ENCODE measurements at places on chromosomes 3 and 15. TPM values are rescaled to one million over a fixed set of nuclear protein-coding genes. Genes with fewer than 3 reads are reported as not detected.

DNA sequence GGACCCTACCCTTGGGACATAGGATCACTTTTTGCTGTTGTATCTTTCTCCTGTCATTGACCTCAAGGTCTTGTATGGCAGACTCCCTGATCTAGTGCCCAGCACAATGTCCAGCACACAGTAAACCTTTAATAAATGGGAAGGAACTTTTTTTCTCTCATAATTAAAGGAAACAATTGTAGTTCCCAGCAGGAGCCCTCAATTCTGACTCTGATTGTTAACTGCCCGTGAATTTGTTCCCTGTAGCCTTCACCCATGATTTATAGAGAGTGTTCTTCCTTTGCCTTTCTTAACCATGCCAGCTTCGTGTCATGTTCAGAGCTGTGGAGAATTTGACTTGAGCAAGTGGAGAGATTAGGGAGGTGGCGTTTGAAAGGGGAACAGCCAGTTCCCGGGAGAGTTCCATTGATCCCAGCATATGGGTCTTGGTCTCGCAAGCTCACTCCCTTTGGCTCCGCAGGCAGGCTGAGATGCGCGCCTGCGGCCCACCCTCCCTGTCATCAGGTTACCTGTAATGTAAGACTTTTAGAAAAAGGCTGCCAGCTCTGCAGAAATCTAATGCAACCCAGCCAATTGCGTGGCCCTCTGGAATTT, 182.6 kb downstream of the TP63 start:
- no peaks in the 10 kb centered on the region for H3K36me3 ChIP-seq
- no peak overlapping the region for H3K4me3 ChIP-seq
- DNase-seq, result no peak
- no peak overlapping the region for H3K27ac ChIP-seq
- H3K27me3 ChIP-seq, result no peaks in the 10 kb centered on the region

TGM5 gene
- total RNA-seq, result not detected

TPRG1 gene
- total RNA-seq, result 2.3 TPM

GRCh38 chr3:23781051-23781450, 24.7 kb upstream of the UBE2E1 start:
- H3K4me3 ChIP-seq, result no peak overlapping the region
- H3K27me3 ChIP-seq, result no peaks in the 10 kb centered on the region
- no peaks in the 10 kb centered on the region for H3K36me3 ChIP-seq

PLA2G4D gene
- not detected for total RNA-seq

- no peak overlapping the region for H3K27ac ChIP-seq
- no peak overlapping the region for H3K4me3 ChIP-seq
- no peak for DNase-seq
- H3K4me1 ChIP-seq, result peaks cover 26% of the 10 kb centered on the region
Observed at GRCh38 chr3:52061121-52061910, 4.9 kb upstream of the DUSP7 start.

DNA sequence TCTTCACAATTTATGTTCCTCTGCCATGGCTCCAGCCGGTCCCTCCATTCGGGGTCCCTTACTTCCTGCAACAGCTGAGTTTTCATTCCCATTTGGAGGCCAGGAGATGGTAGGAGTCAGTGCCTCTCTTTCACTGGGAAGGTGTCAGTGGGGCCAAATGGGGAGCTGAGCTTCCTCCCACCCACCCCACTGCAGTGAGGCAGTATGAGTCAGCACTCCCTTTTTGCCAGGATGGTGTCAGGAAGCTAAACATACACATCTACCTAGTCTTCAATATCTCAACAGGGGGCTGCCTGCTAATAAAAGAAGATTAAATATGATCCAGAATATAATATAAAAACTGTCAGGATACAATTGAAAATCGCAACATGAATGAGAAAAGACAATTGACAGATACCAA, 12.7 kb upstream of the ACTC1 start:
- H3K36me3 ChIP-seq, result no peaks in the 10 kb centered on the region
- DNase-seq, result no peak
- no peaks in the 10 kb centered on the region for H3K27me3 ChIP-seq
- no peak overlapping the region for H3K4me3 ChIP-seq
- no peak overlapping the region for H3K27ac ChIP-seq

DNA sequence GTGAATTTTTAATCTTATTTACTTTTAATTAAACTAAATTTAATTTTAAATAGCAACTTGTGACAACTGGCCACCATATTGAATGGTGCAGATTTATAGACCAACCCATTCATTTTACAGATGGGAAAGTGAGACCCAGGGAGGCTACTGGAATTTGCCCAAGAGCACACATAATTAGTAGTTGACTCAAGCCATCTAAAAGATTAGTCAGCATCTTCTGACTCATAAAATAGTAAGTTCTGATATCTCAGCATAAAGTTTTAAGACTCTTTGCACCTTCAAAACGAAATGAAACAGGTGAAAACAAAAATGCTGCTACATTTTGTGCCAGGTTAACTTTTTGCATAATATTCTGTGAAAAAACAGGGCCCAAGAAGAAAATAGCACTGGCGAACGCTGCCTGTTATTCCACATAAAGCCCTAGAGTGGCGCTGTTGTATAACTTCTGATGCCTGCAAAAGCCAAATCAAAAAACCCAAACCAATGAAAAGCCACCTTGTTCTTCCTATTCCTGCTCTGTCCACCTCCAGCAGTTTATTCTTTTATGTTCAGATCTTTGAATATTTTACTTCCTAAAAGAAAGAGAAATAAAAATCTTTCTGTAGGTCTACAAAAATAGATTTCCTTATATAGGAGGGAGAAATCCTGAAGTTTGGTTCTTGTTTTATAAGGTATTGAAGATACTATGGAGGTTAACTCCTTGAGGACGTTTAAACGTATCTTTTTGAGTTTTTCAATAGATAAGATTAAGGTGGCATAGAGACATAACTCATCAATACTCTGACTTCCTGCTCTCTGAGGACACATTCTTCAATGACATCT, 62.8 kb downstream of the OTOL1 start:
- DNase-seq, result no peak
- no peak overlapping the region for H3K4me3 ChIP-seq
- H3K4me1 ChIP-seq, result peaks cover 4% of the 10 kb centered on the region
- H3K27me3 ChIP-seq, result no peaks in the 10 kb centered on the region
- no peak overlapping the region for H3K27ac ChIP-seq
- no peaks in the 10 kb centered on the region for H3K36me3 ChIP-seq

THSD4 gene
- 107 TPM for total RNA-seq
